8988T (cell line): ENCODE measurements at places on chromosomes 3 and 15.
A peak's percentile ranks its signal among the peaks of the same experiment; 100 is the strongest.

GRCh38 chr3:5160940-5161858 lies 26.3 kb upstream of the EDEM1 start:
- DNase-seq, result no peak

DNA sequence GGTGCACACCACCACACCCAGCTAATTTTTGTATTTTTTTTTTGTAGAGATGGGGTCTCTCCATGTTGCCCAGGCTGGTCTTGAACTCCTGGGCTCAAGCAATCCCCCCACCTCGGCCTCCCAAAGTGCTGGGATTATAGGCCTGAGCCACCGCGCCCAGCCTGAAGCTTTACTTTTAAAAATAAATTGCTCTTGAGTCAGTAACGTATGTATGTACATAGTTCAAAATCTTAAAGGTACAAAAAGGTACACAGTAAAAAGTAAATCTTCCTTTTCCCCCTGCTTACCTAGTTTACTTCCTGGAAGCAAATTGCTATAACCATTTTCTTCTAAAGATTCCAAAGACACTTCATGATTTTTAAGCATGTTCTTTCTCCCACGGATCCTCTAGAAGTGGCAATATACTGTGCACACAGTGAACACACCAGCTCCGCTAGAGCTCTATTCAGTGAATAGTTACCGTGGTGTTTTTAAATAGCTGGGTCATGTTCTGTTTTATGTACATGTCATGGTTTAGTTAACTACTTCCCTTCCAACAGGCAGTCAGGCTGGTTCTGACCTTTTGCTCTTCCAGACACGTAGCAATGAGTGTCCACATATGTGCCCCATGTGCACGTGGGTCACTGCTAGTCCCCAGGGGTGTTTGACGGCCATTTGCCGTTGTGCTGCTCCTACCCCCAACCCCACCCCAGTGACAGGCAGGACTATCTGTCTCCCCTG lies 82.1 kb downstream of the EEFSEC start:
- no peak for DNase-seq

GRCh38 chr15:40785164-40785563 lies 15.4 kb downstream of the C15orf62 start:
- no peak for DNase-seq

- DNase-seq, result peak; percentile 64
Observed at GRCh38 chr15:100341750-100342560, at the start of gene ADAMTS17. ADAMTS17 (minus strand) TSS chr15:100341975; CDS start chr15:100341899, 76 bp downstream.

GRCh38 chr3:195410546-195410945 lies 32.3 kb downstream of the ACAP2 start:
- no peak for DNase-seq

DNA sequence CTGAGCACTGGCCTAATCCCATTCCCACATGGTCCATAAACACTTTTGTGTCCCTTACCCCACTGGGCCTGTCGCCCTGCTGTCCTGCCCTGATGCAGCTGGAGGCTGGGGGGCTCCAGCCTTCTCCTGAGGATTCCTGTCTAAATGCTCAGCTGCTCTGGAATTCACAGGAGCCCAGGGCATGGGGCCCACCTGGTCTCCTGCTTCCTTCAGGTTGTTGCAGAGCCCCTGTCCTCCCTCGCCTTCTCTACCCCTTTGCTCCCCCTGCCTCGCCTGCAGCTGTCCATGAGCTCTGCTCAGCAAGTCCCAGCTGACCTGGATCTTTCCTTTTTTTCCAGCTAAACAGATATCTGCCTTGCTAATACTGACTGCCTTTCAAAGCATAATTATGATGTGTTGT lies 286.9 kb downstream of the XXYLT1 start:
- DNase-seq, result no peak

DNA sequence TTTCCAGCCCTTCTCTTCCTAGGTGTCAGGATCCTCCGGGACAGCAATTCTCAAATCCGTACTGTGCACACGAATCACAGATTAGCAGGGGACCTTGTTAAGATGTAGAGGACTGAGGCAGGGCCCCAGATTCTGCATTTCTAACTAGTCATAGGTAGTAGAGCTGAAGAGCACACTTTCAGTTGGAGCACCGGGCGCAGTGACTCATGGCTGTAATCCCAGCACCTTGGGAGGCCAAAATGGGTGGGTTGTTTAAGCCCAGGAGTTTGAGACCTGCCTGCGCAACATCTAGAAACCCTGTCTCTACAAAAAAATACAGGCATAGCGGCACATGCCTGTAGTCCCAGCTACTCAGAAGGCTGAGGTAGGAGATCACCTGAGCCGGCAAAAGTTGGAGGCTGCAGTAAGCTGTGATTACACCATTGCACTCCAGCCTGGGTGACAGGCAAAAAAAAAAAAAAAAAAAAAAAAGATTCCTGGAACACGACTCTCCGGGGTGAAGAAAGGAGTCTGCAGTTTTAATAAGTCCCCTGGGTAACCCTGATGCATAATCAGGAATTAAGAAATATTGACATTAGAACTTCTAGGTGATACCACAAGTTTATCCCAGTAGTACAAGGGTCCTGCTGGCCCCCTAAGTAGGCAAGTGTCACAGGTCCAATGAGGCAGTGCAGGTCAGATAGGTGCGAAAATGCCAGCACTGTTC lies 21.4 kb upstream of the IGDCC3 start:
- no peak for DNase-seq

DNA sequence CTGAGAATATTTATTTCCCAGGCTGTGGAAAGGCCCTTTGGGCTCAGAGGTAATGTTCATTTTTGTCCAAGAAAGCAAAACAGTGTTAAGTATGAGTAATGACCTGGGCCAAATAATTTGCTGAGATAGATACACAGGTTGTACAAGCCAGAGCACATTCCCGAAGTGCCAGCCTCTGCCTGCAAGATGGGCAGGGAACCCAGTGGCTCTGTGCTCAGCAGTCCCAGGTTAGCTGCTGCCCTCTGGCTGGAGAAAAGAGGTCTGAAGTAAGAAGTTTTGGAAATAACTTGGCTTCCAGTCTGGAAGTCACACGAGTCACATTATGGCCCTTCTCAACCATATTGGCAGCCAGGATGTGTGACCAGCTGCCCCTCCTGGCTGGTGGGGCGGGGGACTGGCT lies 20.2 kb downstream of the MYZAP start:
- DNase-seq, result no peak

GRCh38 chr3:21390136-21390535 lies 360.9 kb downstream of the ZNF385D start:
- no peak for DNase-seq

DNA sequence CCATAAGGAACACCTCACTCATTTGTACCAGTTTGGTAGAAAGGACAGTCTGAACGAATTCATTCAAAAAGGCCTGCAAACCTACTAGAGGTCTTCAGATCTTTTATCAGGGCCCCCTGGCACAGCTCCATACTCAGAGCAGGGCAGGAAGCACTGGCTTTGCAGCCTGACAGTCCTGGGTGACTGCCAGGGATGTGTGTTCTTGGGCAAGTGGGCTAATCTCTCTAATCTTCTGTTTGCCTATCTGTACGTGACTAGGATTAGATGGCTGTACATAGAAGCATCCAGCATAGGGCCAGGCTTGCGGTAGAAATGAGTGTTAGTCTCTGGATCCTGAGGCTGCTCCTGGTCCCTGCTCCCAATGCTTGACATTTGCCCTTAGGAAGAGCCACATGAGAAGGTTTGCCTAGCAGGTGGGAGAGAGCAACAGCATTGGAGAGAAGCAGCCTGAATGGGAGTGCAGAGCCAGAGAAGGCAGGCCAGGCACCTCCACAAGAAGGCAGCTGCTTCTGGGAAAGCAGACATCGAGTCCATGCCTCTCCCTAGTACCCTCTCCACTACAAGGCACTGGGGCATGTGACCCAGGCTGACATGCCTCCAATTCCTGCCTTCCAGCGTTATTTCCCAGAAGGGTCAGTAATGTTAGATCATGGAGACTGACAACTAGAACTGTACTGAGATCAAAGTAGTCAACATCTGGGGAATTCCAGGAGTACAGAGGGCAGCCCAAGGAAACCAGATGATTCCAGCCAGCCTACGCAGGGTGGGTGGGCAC lies 1.0 kb upstream of the CXCR6 start:
- no peak for DNase-seq

DNA sequence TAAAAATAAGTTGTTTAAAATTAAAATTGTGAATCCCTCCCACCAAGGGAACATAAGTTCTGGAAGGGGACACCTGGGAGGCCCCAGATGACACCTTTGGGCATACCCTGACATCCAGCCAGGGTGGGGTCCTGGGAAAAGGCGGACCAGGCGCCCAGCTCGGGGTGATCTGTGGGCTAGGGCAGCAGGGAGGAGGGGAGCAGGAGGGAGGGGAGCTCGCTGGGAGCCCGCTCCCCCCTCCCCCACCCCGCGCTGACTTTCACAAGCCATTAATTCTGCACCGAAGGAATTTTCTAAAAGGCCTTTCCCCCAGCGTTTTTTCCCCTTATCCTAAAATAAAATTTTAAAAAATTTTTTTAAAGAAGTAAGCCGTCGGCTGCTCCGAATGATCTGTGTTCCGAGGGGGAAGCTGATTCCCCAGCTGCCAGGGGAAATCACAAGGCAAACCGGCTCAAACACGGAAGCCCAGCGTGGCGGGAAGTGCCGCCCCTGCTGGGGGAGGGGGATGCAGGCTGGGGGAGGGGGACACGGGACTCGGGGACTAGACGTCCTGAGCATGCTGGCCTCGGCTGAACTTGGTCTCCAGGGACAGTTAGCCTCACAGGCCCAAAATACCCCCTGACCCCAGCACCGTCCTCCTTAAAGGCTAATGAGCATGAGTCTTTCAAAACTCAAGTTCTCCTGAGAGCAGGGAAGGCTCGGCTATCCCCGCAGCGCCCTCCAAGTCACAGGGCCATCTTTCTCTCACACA lies 13.9 kb downstream of the PLXND1 start:
- no peak for DNase-seq

DNA sequence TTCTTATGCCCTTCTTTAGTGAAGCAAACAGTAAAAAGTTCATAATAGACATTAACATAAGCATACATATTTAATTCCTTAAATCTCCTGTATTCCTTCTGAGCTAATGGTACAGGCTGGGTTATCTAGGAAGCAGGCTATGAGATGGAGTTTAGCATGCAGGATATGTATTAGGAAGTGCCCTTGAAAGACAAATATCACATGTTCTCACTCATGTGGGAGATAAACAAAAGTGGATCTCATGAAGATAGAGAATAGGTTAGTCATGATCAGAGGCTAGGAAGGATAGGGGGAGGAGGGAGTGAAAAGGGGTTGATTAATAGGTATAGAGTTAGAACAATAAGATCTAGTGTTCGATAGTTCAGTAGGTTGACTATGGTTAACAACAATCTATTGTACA lies 105.4 kb downstream of the CLASP2 start:
- no peak for DNase-seq

GRCh38 chr3:15032650-15033049 lies 32.5 kb downstream of the MRPS25 start:
- DNase-seq, result no peak

DNA sequence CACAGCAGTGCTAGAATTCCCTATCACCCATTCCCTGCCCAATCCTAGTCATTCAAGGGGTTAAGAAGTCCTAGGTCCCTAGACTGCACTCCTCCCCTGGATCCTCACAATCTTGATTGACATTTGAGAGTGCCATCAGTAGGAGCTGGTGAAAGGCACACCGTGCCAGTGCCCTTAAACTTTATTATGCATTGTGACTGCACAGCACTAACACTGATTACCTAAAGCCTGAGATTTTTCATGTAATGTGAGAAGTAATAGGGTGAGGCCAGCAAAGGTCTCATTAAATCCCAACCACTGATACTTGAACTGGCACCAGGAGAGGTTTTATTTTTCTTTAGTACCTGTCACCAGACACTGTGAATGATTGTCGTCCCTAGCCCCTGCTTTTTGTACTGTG lies 16.3 kb downstream of the GXYLT2 start:
- DNase-seq, result no peak

DNA sequence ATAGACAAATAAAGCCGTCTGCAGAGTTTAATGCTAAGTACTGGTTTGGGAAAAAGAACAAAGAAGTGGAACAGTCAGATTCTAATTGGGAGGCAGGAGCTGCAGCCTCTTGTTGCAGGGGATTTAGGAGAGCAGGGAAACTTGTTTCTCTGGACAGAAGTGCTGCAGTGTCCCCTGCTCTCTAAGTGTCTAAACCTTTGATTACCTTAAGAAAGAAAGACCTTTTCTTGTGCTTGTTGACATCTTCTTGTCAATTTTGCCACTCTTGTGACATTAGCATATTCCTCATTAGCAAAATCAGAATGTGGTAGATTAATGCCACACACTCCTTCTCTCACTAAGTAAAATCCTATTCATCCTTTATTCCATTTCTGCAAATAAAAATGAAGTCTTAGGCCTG lies 38.8 kb downstream of the TRAT1 start:
- no peak for DNase-seq

GRCh38 chr15:51973220-51973619 lies 1.6 kb upstream of the LEO1 start:
- no peak for DNase-seq
